ENCODE measurements at places on chromosomes 1 and 21. TPM values are rescaled to one million over a fixed set of nuclear protein-coding genes. Genes with fewer than 3 reads are reported as not detected.

YTHDF2 gene
- polyA plus RNA-seq = 113 TPM

SEC16B gene
- not detected for polyA plus RNA-seq

OR2L13 gene
- polyA plus RNA-seq = 0.17 TPM

MAP3K7CL gene
- 6.8 TPM for polyA plus RNA-seq

DNA sequence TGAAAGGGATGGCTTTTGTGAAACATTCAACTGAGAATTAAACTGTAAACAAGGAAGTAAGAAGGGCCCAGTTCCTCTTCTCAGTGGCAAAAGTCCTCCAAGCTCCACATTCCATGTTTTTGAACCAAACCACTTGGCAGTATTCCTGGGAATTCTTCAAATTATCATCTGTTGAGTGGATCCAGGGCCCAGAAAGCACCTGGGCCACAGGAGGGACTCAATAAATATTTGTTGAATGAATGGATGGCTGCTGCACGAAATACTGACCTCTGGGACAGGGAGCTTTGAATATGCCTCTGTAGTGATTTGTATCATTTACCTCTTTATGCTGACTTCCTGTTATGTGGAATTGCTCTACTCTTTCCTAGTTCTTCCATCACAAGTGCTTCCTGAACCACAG, 4.7 kb downstream of the SLC35F3 start:
- no peaks in the 10 kb centered on the region for H3K27me3 ChIP-seq
- no peak overlapping the region for H3K27ac ChIP-seq
- no peaks in the 10 kb centered on the region for H3K36me3 ChIP-seq
- DNase-seq = no peak
- H3K4me1 ChIP-seq = no peaks in the 10 kb centered on the region
- no peak overlapping the region for H3K4me3 ChIP-seq

- DNase-seq = no peak
- H3K36me3 ChIP-seq = no peaks in the 10 kb centered on the region
- H3K4me3 ChIP-seq = no peak overlapping the region
- H3K27me3 ChIP-seq = no peaks in the 10 kb centered on the region
Measured at GRCh38 chr1:203099805-203100515, 14.1 kb upstream of the MYOG start.

DNA sequence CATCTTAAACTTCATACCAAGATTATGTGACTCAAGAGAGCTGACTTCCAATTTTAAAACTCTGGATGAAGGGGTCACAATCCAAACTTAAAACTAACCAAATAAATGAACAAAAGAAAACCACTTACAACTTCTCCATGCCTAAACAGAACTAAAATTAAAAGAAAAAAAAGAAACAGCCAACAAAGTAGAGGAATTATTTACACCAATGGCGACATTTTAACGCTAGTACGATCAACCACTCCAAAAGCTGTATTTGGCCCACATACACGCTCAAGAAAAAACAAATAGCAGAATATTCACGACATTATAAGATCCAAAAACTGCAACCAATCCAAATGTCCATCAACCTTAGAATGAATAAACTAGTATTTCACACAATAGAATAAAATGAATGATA, 42.4 kb downstream of the ENAH start:
- H3K36me3 ChIP-seq = no peaks in the 10 kb centered on the region
- no peaks in the 10 kb centered on the region for H3K4me1 ChIP-seq
- H3K27ac ChIP-seq = no peak overlapping the region
- no peaks in the 10 kb centered on the region for H3K27me3 ChIP-seq
- H3K4me3 ChIP-seq = no peak overlapping the region
- DNase-seq = no peak

DNA sequence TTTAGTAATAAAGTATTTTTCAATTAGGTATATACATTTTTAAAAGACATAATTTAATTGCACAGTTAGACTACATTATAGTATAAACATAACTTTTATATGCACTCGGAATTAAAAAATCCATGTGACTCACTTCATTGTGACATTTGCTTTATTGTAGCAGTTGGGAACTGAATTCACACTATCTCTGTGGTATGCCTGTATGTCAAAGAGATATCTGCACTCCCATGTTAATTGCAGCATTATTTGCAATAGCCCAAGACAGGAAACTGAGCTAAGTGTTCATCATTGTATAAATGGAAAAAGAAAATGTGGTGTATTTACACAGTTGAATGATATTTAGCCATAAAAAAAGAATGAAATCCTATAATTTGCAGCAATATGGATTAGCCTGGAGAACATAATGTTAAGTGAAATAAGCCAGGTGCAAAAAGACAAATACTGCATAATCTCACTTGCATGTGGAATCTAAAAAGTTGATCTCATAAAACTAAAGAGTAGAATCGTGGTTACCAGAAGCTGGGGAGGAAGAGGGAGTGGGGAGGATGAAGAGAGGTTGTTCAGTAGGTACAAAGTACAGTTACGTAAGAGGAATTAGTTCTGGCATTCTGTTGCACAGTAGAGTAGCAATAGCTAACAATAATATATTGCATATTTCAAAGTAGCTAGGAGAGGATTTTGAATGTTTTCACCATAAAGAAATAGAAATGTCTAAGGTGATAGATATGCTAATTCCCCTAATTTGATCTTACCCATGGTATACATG, 64.8 kb downstream of the DPT start:
- no peaks in the 10 kb centered on the region for H3K27me3 ChIP-seq
- no peaks in the 10 kb centered on the region for H3K4me1 ChIP-seq
- no peaks in the 10 kb centered on the region for H3K36me3 ChIP-seq
- H3K27ac ChIP-seq = no peak overlapping the region

GRCh38 chr1:52641307-52641706, 8.3 kb downstream of the SHISAL2A start:
- H3K4me3 ChIP-seq = no peak overlapping the region
- peaks cover 37% of the 10 kb centered on the region for H3K4me1 ChIP-seq
- H3K27me3 ChIP-seq = no peaks in the 10 kb centered on the region
- no peak for DNase-seq
- no peak overlapping the region for H3K27ac ChIP-seq

GRCh38 chr1:246526380-246526779, 19.3 kb upstream of the SMYD3 start:
- H3K4me1 ChIP-seq = no peaks in the 10 kb centered on the region
- H3K4me3 ChIP-seq = no peak overlapping the region
- DNase-seq = no peak
- no peaks in the 10 kb centered on the region for H3K27me3 ChIP-seq
- H3K27ac ChIP-seq = no peak overlapping the region
- no peaks in the 10 kb centered on the region for H3K36me3 ChIP-seq

DNA sequence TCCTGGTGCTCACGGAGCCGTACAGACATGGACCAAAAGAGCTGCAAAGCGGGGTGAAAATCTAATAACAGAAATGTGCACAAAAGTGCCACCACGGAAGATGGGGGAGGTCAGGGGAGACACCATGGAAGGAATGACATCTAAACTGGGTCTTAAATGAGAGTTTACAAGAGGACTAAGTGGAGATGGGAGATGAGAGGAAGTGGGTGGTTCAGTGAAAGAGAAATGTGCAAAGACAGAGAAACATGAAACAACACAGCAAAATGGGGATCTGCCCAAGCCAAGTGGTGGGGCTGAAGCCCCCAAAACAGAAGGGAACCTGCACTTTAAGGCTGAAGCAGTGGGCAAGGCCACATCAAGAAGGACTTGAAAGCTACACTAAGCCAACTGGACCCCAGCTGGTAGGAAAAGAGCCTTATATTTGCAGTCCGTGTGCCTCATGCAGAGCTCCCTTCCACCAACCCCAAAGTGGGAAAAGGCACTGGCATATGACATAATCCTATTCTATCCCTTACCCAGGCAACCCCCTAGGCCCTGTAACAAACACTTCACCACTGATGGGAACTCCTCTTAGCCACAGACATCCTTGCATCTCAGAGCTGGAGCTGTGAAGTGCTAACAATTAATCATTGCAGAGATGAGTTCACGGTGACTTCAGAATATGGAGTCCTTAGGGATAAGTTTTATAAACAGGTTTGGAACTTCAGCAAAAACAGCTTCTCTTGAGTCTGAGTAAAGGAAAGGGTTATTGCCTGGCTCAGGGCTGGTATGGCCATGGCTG, 198.6 kb upstream of the EDN2 start:
- H3K36me3 ChIP-seq = no peaks in the 10 kb centered on the region
- no peak overlapping the region for H3K4me3 ChIP-seq
- H3K27ac ChIP-seq = no peak overlapping the region
- peaks cover 32% of the 10 kb centered on the region for H3K4me1 ChIP-seq
- DNase-seq = no peak

DNA sequence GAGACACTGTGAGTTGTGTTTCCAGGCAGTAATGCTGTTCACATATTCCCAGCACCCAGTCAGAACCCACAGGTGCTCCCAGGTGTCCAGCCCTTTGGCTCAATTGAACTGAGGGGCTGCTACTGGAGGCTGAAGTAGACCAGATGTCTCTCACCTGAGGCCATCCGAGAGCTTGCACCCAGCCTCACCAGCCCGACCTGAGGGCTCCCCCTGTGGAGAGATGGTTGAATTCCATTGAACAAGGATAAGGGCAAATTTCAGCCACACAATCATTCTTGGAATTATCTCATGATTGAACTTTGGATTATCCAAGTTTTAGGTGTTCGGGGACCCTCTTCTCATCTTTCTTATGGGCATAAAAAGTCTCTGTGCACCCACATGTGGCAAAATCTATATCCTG, 52.1 kb downstream of the OBSCN start:
- H3K36me3 ChIP-seq = no peaks in the 10 kb centered on the region
- no peak overlapping the region for H3K27ac ChIP-seq
- no peaks in the 10 kb centered on the region for H3K27me3 ChIP-seq
- DNase-seq = no peak

DNA sequence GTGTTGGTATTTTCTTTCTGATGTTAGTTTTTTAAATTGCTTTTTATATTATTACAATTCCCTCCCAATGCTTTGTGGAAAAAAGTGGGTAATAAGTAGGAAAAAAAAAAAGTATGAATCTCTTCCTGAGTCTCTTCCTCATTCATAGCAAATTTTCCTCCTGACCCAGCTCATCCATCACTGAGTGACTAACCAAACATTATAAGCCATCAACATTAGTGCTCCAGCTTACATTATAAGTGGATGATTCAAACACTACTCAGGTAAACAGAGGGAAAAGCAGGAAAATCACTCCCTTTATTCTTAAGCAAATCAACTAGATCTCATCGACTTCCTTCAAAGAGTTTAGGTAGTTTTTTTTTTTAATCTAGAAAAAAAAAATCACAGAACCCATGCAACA, 15.4 kb upstream of the SAMD13 start:
- DNase-seq = no peak
- no peak overlapping the region for H3K27ac ChIP-seq
- no peak overlapping the region for H3K4me3 ChIP-seq
- H3K36me3 ChIP-seq = no peaks in the 10 kb centered on the region

GRCh38 chr1:15110867-15111230, 42.7 kb upstream of the TMEM51 start:
- no peak overlapping the region for H3K27ac ChIP-seq
- no peak overlapping the region for H3K4me3 ChIP-seq
- DNase-seq = no peak
- H3K27me3 ChIP-seq = no peaks in the 10 kb centered on the region

GRCh38 chr1:53398091-53398490, 61.1 kb upstream of the DMRTB1 start:
- no peak for DNase-seq
- no peak overlapping the region for H3K27ac ChIP-seq
- H3K36me3 ChIP-seq = no peaks in the 10 kb centered on the region
- H3K27me3 ChIP-seq = no peaks in the 10 kb centered on the region
- H3K4me3 ChIP-seq = no peak overlapping the region
- H3K4me1 ChIP-seq = no peaks in the 10 kb centered on the region

GRCh38 chr1:226677027-226678020, 61.8 kb downstream of the ITPKB start:
- DNase-seq = peak; percentile 91
- H3K4me3 ChIP-seq = peak overlapping the region; percentile 33
- peak overlapping the region; percentile 86 for H3K27ac ChIP-seq
- H3K36me3 ChIP-seq = no peaks in the 10 kb centered on the region

DNA sequence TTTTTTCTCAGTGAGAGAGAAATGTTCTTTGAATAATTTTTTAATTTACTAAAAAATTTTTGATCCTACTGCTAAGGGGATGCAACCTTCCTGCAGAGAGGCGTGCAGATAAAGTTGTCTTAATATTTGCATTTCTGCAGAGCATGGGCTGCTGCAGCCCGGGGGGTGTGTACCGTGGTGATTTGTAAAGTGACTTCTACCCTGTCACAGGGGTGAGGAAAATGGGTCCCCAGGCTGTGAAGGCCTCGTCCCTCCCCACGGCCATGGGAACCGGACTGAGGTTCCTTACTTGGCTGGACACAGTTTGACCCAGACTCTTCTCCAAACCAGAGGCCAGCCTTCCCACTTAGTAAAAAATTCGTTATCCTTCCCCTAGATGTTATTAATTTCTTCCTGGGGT, 9.5 kb upstream of the C1orf174 start:
- H3K27ac ChIP-seq = no peak overlapping the region
- peaks cover 3% of the 10 kb centered on the region for H3K4me1 ChIP-seq
- DNase-seq = no peak
- no peak overlapping the region for H3K4me3 ChIP-seq

DNA sequence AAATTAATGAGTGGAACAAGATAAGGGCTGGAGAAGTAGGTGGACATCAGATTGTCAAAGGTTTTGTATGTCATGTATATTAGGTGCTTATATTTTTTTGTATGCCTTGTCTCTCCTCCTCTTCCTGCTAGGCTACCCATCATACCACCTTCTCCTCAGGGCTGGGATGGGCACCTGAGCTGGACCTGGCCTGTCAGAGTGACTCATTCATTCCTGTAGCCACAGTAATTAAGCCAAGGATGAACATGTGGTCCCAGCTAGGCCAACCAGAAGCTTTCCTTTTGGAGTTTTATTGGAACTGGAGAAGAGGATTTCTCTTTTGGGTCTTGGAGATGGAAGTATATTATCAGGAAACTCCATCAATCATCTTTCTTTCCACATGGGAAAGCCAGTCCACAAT, 21.2 kb downstream of the PTGS2 start:
- H3K36me3 ChIP-seq = no peaks in the 10 kb centered on the region
- no peak overlapping the region for H3K27ac ChIP-seq
- DNase-seq = no peak
- H3K4me3 ChIP-seq = no peak overlapping the region
- H3K4me1 ChIP-seq = no peaks in the 10 kb centered on the region

DNA sequence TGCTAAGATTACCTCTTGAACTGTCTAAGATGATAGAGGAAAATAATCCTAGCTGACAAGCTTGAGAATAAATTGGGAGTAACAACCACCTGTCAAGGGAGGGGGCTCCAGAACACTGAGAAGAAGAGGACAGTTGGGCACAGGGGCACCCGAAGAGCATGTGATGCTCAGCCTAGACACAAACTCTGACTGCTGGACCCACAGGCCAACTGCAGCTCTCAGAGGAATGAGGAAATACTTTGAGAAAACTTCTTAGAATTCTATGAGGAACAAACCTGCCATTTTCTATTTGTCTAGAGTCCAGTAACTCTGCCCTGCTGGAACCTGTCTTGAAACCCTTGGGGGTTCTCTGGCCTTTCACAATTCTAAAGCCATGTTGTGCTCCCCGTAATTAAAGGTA, 124.1 kb upstream of the KCNK2 start:
- no peaks in the 10 kb centered on the region for H3K4me1 ChIP-seq
- no peak for DNase-seq
- H3K27ac ChIP-seq = no peak overlapping the region

GRCh38 chr1:99590578-99591209, 55.2 kb upstream of the PALMD start:
- H3K36me3 ChIP-seq = no peaks in the 10 kb centered on the region
- H3K4me3 ChIP-seq = no peak overlapping the region
- no peaks in the 10 kb centered on the region for H3K4me1 ChIP-seq
